ENCODE measurements at places on chromosomes 3 and 15.

DNA sequence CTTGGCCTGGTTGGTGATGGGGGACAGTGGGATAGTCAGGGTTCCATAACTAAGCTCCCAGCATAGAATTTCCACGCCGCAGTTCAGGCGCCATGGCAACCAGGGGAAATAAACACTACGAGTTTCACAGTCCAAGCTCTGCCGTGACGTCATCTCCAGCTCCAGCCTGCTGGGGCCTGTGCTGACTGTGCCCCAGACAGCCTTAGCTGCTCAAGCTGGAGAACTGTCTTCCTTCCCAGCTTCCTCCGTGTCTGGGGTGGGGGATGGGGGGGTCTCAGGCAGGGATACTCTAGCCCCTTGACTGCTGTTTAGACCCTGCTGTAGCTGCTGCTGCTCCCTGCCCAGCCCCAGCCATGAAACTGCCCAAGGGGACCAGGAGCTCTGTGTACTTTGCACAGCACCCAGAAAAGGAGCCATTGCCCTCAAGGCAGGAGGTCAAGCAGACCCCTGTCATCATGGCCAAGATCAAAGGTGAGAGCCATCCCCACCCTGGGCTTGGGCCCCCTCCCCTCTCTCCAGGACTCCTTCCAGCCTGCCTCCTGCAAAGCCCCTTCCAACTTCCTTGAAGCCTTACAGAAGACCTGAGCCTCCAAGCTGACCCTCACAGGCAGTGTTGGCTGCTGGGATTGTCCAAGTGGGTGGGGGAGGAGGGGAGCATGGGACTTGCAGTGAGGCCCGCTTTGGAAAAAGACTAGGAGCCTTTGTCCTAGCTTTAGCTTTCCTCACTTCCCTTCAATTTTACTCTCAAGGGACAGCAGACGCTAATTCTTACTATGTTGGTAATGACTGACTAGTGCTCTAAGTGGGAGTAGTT is 11.4 kb upstream of the CSPG4 start:
- peak; percentile 50 for DNase-seq

DNA sequence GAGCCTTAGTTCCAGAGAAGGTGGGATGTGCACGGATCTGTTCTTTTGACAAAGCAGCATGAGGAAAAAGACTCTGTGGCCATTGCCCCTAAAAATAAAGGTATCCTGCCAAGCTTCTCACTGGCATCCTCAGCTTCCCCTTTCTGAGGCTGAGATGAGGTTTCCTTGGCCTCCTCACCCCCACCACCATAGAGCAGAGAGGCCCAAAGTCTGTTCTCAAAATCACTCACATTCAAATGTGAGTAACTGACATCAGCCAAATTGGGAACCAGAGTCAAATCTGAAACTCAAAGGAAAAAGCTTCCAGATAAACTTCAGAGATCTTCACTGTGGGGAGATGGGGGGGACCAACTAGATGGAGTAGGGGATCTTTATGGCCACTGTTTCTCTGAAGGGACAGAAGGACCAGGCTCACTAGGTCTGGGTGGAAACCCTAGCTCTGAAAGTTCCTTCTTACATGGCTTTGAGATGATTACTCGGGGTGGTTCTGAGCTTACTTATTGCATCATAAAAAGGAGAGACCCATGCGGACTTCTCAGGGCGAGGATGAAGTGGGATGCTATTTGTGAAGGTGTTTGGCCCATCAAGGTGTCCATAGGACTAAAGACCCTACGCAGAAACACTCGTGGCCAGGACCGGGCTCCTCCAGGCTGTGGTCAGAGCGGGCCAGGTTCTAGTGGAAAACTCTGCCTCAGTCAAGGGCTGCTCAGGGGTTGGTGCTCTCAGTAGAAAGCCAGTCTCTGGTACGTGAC is 61.5 kb upstream of the MEF2A start:
- DNase-seq, result no peak

DNA sequence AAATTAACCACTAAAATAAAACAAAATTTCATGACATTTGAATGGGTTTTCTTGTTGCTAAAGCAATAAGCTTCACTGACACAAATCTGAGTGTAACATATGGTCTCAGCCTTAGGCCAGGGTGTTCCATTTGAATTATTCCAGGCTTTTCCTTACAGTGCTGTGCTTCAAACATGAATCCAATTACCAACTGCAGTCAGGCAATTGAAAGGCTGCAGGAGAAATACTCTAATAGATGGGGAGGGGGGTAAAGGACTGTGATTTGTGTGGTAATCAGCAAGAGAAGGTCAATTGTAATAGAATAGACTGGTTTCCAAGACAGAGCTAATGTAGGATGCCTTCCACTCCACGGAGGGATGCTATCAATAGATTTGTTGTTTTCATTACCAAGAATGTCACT is 466.7 kb downstream of the C3orf38 start:
- DNase-seq, result no peak

- DNase-seq, result no peak
These were observed 1056.4 kb downstream of the NTRK3 start for GRCh38 chr15:87200149-87200548.

DNA sequence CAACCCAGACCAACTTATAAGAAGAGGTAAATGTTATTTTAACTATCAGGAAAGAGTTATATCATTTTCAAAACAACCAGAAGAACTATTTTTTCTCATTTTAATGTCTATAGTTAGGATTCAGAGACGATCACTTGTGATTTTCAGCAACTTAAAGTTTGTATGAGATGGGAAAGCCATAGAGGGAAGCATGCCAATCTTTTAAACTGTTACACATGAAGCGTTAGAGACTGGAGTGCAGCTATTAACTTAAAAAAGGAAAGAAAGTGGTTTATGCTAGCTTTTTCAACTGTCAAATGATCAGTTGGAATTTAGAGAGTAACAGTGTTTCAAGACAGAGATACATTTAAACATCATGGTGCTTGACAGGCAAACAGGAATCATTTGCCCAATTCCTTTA is 91.7 kb upstream of the LPP start:
- no peak for DNase-seq

DNA sequence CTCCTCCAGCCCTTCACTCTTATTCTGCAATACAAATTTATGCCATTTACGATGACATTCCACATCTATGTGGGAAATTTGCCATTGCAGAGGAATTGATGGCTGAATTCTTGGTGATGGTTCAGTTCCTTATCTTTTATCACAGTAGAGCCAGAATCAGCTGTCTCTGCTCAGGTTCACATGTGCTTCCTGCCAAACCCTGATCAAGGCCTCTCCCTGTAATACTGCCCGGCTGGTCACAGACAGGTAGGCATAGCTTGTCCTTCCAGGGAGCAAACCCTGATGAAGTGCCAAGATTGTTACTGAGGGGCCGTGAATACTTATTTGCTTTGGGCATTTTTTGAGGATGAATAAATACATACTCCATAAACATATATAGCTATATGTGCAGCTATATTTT is 450.0 kb downstream of the NSUN3 start:
- no peak for DNase-seq

GRCh38 chr15:69665641-69666111 is 213.1 kb downstream of the RPLP1 start:
- no peak for DNase-seq

- DNase-seq, result no peak
These were observed 567 bp downstream of the ADAMTS9 start for GRCh38 chr3:64687086-64687780.

DNA sequence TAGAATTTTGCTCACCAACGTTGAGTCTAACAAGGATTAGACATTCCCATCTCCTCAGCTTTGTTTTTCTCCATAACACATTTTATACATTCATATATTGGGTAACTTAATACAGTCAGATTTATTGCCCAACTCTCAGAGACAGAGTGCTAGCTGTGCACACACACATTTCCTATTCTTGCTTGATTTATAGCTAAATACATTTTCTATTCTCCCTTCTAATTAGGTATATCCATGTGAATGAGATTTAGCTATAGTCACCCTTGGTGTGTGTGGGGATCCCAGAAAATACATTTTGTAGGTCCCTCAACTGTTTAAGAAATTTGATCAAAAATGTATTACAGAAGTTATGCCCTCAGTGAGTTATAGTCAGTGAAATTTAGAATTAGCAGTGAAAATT is 715.4 kb downstream of the NSUN3 start:
- no peak for DNase-seq

DNA sequence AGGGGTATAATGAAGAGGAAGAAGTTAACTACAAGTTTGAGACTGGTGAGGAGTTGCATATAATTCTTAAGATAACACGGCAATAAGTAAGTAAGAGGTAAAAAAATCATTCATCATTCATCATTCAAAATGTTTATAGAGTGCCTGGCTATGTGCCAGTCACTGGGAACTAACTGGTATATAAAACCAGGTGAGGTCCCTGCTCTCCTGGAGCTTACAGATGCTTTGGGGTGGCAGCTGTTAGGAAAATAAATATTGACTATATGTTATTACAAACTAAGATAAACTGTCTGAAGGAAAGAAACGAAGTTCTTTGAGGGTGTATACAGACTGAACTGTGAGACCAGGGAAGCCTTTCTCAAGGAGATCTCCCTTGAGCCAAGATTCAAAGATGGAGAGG is 2.9 kb downstream of the CASR start:
- no peak for DNase-seq

DNA sequence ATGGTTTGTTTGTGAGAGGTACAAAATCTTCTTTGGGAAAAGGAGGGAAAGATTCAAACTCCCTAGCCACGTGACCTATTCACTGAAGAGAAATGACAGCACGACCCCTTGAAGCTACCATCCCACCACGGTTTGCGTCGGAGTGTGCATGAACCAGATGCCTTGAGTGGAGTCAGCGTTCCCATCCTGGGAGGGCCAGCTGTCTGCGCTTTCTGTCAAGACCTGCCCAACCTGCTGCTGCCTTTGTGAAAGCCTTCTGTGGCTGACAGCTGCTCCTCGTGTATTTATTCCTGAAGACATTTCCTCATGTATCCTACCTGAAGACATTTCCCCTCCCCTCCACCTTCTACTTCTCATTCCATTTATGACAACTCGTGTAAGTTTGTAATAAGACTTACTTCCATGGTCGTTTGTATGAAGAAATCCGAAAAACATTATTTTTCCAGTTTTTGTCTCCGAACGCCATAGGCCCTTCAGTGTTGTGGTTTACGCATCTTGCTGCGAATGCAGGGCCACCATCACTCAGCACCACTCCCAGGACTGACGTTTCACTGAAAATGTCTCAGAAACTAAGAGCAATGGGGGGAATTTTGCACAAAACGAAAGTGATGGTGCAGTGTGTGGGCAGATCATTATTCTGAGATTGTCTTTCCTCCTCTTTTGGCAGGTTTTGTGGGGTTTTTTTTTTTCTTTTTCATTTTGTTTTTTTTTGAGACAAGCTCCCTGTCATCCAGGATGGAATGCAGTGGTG is 18.9 kb downstream of the EBLN2 start:
- DNase-seq, result no peak

GRCh38 chr3:141385406-141386125 is 17.3 kb downstream of the ZBTB38 start:
- DNase-seq, result no peak

DNA sequence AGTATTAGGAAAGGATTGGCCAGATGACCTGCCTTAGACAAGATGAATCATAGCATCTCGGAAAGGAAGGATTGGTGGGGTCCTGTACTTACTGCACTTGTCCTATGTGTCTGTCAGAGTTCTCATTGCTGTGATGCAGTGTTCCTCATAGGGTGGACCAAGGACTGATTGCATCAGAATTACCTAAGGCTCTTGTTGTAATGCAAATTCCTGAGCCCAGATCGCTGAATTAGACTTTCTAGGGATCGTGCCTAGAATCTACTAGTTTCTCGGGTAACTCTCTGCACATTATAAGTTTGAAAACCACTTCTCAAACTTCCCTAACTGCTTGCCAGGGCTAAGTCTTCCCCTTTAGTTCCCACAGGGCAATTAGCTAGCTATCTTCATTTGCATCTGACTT is 74.9 kb upstream of the SKOR1 start:
- no peak for DNase-seq

DNA sequence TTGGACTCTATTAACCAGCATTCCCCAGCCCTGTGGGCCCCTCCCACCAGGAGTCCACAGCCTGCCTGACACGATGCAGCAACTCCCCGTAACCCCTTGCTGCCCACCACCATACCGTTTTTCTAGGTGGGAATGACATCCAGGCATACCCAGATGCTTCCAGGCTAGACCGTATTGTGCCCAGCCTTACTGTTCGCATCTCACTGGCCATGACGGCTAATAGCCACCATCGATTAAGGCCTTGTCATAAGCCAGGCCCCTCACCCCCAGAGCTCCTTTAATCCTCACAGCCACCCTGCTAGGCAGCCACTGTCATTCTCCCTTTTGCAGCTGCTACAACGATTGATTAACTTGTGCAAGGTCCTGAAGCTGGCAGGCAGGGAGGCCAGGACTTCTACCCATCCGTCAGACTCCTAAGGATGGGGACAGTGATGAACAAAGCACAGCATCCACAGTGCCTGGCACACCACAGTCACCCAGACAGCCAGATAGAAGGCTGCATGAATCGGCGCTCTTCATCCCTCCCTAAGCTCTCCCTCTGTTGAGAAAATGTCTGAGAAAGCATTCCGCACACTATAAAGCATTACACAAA is 60.0 kb upstream of the FLNB start:
- DNase-seq, result no peak

DNA sequence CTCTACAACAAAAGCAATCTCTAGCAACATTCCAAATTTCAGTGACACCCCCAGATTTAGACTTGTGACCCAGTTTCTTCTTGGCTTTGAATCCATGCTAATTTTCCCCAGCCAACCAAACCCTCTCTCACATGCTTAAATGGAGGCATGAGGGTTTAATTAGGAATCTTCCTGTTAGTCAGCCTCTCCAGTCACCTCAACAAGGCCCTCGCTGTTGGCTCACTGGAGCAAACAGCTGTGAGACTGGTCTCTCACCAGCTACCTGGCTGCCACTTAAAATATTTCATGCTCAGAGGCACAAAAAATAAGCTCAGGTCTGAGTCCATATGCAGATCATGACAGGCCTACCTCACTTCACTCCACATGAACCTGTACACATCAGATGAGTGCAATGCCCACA is 630.4 kb upstream of the ADAMTS9 start:
- DNase-seq, result no peak

GRCh38 chr3:170635385-170635735 is 49.5 kb upstream of the SLC7A14 start:
- no peak for DNase-seq

DNA sequence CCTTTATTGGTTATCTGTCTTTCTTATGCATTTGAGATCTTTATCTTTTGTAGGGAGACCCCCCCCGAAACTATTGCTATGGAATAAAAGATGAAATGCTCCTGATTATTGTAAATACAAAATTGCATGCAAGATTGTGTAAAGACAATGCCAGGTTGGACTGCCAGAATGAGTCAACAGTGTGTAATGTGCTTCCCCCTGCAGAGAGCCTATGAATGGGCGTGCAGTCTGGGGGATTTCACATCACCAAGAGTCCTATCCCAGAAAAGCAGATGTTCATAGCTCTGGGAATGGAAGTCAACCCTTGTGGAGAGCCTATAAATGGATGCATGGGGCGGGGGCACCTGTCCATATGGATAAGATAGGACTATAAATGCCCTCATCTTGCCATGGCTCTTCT is 584.3 kb downstream of the NSUN3 start:
- no peak for DNase-seq

GRCh38 chr15:99931703-99932603 is 198.7 kb upstream of the LYSMD4 start:
- DNase-seq, result no peak

All from activated naive CD8-positive, alpha-beta T cell treated with anti-CD3 and anti-CD28 coated beads for 36 hours (primary cell).